ENCODE measurements at places on chromosomes 4 and X. TPM values are rescaled to one million over a fixed set of nuclear protein-coding genes. Genes with fewer than 3 reads are reported as not detected.

DNA sequence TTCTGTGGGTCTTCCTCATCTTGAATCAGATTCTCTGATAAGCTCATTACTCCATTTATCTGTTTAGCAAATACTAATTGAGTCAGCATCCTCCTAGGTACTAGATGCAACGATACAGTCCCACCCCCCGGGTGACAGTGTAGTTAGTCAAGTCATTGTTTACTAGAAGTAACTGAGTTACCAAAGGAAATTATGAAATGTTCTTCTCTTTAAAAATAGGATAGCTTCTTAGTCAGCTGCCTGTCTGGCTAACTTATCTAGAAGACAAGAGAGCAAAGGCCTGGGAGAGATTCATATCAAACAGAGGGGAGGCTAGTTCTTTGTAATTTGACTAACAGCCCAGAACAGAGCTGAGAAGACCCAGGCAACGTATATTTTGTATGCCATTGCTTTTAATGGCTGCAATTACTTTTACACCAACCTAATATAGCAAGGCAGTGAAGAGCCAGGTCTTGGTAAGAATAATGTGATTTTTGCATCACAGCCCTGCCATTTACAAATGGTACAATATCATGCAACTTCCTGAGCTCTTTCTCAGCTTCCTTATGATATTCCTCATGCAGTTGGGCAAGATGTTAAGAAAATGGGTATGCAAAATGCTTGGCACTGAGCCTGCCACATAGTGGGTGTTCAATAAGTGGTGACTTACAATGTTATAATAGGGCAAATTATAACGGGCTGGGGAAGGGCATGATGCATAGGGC lies 149.9 kb downstream of the CHIC2 start:
- no peak for DNase-seq

The HSFX1 gene
- 0.50 TPM for total RNA-seq

GRCh38 chrX:38927592-38927991 lies 126.3 kb downstream of the MID1IP1 start:
- DNase-seq = no peak

GRCh38 chr4:107292979-107293378 lies 256.9 kb upstream of the DKK2 start:
- DNase-seq = no peak

DNA sequence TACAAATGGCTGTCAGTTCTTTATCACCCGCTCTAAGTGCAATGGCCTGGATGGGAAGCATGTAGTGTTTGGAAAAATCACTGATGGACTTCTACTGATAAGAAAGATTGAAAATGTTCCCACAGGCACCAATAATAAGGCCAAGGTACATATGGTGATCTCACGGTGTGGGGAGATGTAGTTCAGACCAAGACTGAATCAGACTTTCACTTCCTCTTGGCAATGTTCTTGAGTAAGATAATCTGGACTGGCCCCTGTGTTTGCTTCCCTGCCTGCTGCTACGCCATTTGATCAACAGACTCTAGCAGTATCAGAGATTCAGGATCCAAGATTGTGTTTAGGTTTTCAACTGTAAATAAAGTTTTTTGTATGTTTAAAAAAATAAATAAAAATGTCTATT lies 682.2 kb upstream of the AMOT start:
- DNase-seq = no peak

GRCh38 chr4:75557696-75558095 lies 1.8 kb downstream of the ODAPH start:
- no peak for DNase-seq

GRCh38 chr4:147732518-147733235 lies 789 bp downstream of the ARHGAP10 start:
- DNase-seq = no peak

DNA sequence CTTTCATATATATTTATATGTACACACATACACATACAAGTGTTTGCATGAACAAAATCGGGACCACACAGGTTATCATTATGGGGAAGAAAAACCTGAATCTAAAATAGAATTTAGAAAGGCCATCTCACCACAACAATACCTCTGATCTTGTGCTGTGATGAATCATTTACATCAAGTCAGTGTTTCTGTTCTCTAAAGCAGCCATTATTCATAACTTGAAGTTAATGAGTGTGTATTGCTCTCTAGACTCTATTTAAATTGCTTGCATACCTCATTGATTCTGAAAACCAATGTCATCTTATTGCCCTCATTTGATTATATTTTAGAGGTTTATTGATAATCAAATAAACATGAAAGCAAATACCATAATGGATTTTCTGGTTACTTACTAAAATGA lies 71.6 kb downstream of the FAM114A1 start:
- no peak for DNase-seq

DNA sequence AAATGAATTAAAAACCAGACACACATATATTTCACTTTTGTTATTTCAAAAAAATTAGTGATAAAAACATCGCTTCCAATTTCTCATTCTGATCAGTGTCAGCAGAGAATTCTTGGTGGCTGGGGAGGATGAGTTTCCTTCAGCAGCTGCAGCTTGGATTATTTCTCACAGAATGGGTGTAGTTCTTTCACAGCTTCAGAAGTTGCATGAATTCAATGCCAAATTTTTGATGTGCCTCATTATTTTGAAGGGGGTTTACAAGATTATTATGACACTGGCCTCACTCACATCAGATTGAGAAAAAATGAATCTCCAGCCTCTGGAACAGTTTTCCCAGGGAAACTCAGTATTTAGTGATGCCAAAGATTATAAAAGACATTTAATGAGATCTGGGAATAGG lies 184.9 kb upstream of the WDFY3 start:
- no peak for DNase-seq

GRCh38 chrX:55908661-55909212 lies 191.2 kb downstream of the RRAGB start:
- DNase-seq = peak; percentile 25

DNA sequence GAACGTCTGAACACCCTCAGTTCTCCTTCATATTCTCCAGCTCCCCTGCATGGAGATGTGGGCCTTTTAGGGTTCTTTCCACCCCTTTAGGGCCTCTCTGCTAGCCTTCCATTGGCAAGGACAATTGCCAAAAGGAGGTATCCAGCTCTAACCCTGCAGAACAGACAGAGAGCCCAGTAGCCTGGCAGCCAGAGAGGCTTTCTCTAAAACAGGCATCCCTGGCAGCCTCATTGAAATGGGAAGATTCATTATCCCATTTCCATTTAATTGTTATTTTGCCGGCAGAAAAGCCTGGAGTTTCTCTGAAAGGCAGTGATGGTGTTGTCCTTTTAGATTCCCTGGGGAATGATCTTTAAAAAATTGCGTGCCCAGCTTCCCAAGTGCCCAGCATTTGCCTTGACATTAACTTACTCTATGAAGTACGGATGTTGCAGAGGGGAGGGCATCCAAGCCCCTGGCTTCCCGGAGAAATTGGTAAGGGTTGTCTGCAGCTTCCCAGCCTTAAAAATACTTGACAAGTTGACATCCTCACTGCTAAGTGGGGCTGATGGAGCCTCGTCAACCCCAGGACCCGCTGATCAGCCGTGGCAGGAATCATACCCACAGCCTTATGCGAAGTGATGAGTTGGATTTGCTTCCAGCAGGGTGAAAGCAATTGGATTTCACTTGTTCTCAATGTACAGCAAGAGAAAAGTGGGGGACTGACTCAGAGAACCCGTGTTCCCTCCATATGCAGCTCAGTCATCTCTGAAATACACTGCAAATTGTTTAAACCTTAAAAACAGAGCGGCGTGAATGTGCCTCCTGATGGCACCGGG lies 244.1 kb downstream of the CRLF2 start:
- DNase-seq = no peak

The ERAS gene
- total RNA-seq = not detected

DNA sequence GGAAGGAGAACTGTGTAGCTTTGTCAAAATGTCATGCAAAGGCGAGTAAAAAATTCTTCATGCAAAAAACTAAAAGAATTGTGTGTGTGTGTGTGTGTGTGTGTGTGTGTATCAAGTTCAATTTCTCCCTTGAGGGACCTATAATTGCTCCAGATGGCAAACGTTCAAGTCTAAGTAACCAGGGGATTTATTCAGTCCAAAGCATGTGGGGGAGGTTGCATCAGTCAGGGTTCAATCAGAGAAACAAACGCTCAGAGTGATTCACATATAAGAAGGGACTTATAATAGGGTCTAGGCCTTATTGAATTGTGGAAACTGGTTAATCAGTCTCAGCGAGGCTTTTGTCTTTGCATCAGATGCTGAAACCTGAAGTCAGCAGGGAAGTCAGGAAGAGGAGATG lies 5.0 kb downstream of the DCAF8L1 start:
- DNase-seq = no peak

The KCNE5 gene
- not detected for total RNA-seq

DNA sequence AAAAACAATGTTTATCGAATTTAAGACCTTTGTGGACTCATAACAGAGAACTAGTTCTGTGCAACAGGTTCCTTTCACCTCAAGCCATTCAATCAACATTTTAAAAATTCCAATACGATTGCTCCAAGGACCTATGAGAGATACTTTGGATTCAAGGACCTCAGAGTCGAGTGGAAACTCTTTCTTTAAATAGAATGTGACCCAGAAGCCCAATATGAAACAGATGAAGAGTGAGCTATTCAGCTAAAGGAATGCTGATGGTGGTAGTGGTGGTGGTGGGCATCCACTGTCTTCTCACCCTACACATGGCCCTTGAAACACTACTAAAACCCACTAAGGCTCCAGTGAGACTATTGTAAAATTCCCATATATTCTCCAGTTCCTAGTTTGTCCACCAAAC lies 257.2 kb downstream of the DMD start:
- DNase-seq = no peak

DNA sequence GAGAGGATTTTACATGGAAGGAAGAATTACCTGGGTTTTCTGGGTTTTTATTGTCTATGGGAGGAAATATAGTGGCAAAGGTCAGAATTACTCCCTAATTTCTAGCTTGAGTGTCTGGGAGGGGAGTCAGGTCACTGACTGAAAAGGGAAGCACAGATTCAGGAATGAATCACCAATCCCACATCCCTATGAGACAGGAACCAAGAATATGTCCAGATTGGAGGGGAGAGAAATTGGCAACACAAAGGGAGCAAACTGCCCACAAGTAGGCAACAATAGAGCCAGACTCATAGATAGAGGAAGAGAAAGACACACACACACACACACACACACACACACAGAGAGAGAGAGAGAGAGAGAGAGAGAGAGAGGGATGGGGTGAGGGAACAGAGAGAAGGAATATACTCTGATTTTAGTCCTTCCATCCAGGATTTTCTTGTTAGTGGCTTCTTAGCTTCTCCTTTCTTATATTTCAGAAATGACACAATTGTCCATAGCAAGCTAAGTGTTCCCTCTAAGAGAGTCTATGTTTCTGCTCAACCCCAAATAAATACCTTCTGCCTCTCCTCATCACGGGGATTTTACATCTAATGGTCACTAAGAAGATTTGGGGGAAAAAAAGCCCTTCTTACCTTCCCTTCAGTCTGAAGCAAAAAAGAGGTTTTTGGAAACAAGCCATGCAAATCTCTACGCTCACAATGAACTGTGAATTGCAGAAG lies 12.0 kb downstream of the P2RY10 start:
- DNase-seq = no peak

DNA sequence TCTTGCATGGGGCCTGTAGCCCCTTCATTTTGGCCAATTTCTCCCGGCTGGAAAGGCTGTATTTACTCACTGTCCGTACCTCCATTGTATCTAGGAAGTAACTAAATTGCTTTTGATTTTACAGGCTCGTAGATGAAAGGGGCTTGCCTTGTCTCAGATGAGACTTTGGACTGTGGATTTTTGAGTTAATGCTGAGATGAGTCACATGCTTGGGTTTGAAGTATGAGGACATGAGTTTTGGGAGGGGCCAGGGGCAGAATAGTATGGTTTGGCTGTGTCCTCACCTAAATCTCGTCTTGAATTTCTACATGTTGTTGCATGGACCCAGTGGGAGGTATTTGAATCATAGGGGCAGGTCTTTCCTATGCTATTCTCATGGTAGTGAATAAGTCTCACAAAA lies 407.6 kb upstream of the NDST3 start:
- no peak for DNase-seq

GRCh38 chr4:165464813-165465381 lies 86.1 kb downstream of the CPE start:
- no peak for DNase-seq

The SH3RF1 gene
- 0.29 TPM for total RNA-seq

The PLAC8 gene
- 147 TPM for total RNA-seq

GRCh38 chrX:96176921-96177320 lies 507.7 kb upstream of the DIAPH2 start:
- no peak for DNase-seq
